ENCODE measurements at places on chromosomes 4 and X.

DNA sequence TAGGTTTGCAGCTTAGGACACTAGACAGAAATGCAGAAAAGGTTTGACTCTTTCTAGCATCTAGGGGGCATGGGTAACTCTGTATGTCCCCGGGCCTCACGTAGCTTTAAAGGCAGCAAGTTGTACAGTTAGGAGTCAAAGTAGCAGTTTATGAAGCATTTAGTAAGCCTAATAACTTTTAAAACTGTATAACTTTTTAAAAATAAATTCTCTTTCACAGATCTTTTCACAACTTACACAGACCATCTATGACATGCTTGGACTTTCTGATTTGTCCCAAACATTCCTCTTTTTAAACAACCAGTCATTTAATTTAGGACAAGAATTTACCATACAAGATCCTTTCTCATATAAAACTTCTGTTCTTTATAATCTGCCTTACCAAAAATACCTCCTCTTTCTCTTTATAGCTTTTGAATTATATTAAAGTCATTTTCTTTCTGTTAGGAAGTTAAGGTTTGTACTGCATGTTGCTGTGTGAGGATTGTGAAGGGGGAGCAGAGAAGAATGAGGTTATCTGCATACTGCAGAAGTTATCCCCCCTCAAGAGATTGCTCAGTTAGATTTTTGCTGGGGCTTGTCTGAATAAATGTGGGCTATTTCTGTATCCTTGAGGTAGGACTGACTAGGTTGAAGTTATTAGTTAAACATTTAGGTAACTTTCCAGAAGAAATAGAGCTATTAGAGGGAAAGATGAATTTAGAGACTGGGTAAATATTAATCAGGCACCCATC is 94.3 kb downstream of the CPE start:
- no peak for DNase-seq

- DNase-seq, result no peak
These were observed 251.7 kb upstream of the MAD2L1 start for GRCh38 chr4:120318196-120318846.

DNA sequence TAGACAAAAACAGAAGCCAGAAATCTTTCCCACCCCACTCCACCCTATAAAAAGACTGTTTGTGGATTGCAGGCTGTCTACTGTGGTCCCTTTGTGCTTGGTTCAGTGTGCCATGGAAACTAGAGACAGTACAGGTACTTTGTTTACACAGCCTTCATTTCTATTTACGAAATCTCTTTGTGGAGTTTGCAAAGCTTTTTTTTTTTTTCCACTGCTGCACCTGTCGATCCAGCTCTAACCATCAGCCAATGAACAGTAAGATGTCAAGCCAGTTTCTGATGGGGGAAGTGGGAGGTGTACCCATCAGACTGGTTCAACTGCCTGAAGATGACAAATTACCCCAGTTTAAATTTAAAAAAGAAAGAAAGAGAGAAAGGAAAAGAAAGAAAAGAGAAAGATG is 20.2 kb upstream of the LRBA start:
- DNase-seq, result no peak

DNA sequence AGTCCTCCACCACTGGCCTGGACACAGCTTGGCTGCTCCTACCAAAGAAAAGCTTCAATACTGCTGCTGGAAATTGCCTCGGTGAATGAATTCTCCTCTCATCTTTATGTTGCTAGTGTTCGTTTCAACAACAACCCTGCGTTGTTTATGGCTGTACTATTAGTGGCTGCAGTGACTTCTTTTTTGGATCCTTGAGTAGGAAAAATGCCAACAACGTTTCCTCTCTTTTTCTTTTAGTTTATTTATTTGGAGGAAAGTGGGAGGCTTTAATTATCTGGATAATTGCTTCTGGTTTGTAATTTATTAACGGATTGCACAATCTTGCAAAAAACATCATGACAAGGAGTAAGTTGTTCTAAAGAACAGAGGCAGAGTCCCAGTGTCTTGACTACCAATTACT is 464.1 kb upstream of the TRAM1L1 start:
- DNase-seq, result no peak

DNA sequence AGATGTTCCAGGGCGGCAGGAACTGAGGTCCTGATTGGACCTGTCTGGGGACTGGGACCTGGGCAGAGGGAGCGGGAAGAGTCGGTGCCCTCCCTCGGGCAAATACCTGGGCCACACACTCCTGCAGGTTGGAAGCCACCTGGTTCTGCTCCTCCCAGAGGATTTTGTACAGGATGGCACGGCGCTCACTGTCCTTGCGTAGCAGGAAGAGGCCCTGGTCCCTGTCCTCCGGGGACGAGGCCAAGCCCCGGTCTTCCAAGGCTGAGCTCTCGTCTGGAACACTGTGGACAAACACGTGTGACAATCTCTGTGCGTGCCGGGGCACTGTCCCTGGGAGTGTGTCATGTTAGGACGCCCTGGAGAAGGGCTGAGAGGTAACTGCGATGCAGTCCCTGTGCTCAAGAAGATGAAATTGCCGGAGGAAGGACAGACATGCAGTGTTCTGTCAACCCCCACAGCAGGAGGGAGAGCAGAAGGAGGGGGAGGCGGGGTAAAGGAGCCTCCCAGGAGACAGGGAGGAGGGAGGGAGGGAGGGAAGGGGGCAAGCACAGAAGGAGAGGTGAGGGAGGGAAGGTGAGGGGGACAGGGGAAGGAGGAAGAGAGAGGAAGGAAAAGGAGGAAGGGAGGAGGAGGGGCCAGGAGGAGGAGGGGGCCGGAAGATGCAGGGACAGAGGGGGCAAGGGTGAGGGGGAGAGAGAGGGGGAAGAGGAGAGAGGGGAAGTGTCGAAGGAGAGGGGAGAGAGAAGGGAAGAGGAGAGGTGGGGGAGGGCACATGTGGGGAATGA is 29.0 kb downstream of the PDHA1 start:
- peak; percentile 30 for DNase-seq

DNA sequence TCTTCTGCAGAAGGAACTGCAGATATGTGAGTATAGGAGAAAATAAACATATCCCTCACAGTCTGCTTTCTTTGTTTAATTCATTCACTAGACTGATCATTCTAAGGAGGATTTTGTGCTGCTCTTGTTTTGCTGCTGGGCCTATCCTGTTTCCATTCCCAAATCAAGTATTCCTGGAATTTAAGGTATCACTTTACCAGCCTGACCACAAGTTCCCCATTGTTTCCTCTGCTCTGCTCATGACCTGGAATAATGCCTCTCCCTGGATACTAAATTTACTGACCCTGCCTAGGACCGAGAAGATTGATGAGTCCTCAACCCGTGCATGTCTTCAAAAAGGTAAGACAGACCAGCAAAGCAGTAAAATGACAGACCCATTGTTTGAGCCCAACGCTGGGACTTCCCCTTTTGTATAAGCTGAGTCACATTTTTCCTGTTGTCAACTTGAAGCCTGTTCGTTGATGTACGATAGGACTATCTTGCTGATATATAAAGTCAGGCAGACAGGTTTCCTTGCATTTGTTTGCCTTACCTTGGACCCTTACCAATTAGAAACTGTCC is 85.5 kb upstream of the TET2 start:
- DNase-seq, result peak; percentile 45

GRCh38 chr4:126757219-126757618 is 875.5 kb upstream of the INTU start:
- DNase-seq, result no peak

DNA sequence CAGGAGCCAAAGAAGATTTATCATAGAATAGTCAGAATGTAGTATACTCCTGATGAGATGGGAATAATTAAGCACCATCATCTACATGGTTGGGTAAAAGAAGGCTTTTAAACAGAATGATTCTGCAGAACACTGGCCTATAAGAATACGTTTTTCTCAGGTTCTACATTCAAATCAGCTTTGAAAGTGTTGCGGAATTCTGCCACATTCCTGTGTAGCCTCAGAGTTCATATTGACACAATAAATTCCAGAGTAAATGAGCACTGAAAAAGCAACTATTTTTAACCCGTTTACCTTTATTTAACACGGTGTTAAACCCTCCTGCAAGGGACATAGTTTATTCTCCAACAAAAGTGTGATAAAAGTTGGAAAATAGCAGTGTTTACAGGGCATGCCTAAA is 950.2 kb upstream of the SLIT2 start:
- DNase-seq, result no peak

DNA sequence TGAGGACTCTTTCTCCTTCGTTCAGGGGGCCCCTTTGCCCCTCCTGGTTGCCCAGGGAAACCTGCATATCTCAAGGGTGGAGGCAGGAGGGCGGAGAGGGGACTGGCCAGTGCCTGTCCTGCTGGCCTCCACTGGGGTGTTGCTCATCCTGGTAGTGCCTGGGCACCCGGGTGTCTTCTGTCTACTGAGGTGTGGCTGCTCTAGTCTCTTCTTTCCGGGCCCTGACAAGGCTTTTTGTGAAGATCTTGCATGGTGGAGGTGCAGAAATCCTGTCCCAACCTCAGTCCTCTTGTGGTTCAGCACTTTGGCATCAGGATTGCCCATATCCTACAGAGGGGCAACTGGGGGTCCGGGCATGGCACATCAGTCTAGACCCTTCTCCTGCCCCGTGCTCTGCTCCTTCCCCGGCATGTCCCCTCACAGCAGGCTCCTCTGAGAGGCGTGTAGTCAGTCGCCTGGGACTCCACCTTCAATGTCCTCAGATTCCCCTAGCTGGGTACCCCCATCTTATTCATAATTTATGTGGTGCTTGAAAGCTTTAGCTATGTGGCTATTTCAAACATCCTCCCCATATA is 1.9 kb downstream of the CCDC110 start:
- no peak for DNase-seq

DNA sequence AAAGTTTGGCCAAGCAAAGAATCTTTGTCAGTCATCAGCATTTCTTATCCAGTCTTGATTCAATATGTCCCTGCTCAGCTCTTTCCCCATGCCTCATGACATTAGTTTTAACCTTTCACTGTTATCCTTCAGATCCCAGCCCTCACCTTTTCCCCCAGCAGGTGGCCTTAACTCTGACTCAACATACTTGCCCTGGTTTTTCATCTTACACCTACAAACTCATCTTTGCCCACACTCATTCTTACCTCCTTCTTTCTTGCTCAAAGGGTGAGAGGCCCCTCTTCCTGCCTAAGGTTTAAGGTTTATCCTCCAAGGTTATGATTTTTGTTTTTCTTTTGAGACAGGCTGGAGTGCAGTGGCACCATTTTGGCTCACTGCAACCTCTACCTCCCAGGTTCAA is 10.6 kb upstream of the ANXA5 start:
- peak; percentile 45 for DNase-seq

DNA sequence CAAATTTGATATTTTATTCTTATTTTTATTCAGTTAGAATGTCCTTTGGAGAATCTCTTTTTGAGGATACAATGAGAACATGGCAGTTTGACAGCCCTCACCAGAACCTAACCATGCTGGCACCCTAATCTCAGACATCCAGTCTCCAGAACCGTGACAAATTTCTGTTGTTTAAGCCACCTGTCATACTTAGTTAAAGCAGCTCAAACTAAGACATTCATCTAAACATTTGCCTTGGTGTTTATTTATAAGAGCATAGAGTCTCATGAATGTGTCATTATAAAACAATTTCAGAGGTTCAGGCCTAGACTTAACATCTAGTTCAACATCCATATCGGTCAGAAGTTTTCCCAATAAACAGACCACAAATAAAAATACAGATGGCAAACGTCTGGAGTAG is 125.1 kb upstream of the FUNDC1 start:
- DNase-seq, result no peak

DNA sequence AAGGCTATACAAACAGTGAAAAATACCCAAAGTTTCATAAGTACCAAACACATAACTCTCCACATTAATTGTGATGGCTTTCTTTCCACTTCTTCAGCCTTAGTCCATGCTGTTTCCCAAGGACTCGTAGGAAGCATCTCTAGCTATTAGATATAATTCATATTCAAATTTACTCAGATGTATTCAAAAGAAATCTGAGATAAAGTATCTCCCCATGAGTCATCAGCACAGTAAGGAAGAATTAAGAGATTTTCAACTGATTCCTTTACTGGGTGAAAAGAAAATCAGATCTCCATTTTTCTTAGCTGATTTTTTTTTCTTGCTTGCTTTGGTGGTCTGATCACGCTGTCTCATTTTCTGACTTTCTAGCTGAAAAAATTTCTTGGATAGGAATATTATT is 71.7 kb downstream of the MID1 start:
- no peak for DNase-seq

- no peak for DNase-seq
These were observed 1016.7 kb upstream of the PCDH10 start for GRCh38 chr4:132132433-132132832.

GRCh38 chr4:73606465-73606974 is 13.7 kb downstream of the RASSF6 start:
- DNase-seq, result no peak

- no peak for DNase-seq
These were observed 612.2 kb downstream of the IQCM start for GRCh38 chr4:149203256-149204001.

- DNase-seq, result no peak
These were observed 50.1 kb downstream of the FBXW7 start for GRCh38 chr4:152485726-152486276.

- no peak for DNase-seq
These were observed 16.0 kb upstream of the TLR8 start for GRCh38 chrX:12890467-12890866.

GRCh38 chrX:15855568-15856221 is 1.1 kb upstream of the AP1S2 start:
- no peak for DNase-seq

DNA sequence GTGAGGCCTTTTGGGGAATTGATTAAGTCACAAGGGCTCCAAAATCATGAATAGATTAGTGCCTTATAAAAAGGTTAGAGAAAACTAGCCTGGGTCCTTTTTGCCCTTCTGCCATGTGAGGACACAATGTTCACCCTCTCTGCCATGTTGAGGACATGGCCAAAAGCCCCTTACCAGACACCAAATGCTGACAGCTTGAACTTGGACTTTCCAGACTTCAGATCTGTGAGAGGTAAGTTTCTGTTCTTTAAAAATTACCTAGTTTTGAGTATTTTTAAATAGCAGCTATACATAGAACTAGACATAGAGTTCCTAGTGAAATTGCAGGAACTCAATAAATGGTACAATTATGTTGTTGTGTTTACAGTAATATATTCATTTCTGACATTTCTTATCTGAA is 1214.4 kb downstream of the ADGRL3 start:
- no peak for DNase-seq

DNA sequence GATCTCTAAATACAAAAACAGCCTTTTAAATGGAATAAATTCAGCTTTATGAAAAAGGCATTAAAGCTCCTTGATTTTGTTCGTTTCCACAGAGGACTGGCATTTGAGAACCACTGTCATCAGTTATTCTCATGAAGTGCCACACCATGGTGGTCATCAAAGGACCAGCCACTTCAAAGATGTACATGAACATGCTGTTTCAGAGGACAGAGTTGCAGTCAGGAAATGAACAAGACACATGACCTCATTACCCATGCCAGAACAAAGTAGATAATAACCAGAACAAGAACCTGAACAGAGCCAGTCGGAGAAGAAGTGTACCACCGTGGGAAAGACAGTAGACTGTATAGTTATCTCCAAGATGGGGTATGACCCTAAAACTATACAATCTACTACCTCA is 122.7 kb upstream of the HSD17B10 start:
- DNase-seq, result no peak

GRCh38 chrX:17072721-17073230 is 126.3 kb downstream of the REPS2 start:
- no peak for DNase-seq

Measured in activated T-cell treated with anti-CD3 and anti-CD28 coated beads, Interleukin-2, amount 50 U/mL, for 48 hours (primary cell).